ENCODE measurements at places on chromosomes 6 and 20.

DNA sequence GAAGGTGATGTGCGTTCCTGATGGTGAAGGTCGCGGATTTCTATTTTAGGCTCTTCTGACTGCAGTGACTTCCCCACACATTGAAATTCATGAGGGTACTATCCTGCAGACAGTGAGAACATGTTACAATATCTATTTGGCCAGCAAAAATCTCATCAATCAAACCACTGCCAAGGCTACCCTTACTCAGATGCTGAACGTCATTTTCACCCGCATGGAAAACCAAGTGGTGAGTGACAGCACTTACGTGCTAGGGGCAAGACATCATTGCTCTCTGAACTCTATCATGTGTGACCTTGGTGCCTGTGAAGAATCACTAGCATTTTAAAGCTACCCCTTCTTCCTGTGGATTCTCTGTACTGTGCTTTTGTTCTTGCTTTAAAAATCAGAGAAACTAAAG, 31.1 kb downstream of the ARFGEF2 start:
- no peak for DNase-seq

GRCh38 chr20:60812561-60812960, 439.5 kb upstream of the CDH4 start:
- DNase-seq = no peak

- DNase-seq = no peak
These were observed 28.9 kb upstream of the RALGAPA2 start for GRCh38 chr20:20741087-20742045.

DNA sequence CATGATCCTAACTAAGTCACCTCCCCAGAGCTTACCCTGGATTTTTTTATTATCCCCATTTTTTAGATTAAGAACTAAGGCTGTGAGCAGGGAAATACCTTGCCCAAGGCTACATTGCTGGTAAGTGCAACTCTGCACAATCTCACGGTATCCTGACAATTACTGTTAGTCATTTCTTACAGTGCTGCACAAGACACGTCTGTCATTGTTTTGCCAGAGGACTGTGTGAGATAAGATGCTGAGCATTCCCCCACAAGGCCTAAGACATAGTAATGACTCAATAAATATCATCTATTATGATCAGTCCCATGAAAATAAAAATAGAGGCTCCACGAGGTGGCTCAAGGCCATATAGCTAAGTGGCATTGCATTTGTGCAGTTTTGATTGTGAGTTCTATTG, 21.0 kb downstream of the PFDN4 start:
- no peak for DNase-seq

DNA sequence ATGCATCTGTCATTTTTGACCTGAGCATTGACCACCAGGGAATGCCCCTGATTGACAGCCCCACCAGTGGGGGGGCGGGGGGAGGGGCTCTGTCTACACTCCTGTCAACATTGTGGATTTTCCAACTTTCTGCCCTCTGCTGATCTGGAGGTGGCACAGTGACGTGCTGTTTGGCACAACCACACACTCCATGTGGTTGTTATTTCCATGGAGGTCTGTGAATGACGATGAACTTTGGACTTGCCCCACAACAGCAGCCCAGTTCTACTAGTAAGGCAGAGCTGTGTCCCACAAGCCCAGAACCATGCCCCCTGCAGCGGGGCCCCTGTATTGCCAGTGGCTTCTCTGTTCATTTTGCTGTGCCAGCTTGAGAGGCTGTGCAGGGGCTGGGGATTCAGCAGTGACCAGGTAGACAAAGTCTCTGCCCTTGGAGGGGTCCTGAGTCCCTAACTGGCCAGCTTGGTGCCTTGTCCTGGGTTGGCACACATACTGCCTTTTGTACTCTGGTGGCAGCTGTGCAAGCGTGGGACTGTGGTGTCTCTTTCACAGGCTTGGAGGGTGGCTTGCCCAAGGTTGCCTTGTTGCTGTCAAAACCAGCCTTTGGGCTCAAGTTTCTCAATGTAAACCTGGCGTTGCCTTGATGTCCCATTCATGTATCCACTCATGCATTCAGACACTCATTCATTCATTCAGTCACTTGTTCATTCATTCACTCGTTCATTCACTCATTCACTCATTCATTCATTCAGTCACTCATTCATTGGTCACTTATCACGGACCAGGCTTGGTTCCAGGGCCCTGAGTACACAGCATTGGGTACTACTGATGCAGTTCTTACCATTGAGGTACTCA, 108.5 kb downstream of the SYCP2 start:
- DNase-seq = no peak

- no peak for DNase-seq
These were observed 25.2 kb downstream of the LCA5 start for GRCh38 chr6:79512014-79512413.

- peak; percentile 5 for DNase-seq
These were observed 86.5 kb downstream of the LYRM4 start for GRCh38 chr6:5174244-5174643.

DNA sequence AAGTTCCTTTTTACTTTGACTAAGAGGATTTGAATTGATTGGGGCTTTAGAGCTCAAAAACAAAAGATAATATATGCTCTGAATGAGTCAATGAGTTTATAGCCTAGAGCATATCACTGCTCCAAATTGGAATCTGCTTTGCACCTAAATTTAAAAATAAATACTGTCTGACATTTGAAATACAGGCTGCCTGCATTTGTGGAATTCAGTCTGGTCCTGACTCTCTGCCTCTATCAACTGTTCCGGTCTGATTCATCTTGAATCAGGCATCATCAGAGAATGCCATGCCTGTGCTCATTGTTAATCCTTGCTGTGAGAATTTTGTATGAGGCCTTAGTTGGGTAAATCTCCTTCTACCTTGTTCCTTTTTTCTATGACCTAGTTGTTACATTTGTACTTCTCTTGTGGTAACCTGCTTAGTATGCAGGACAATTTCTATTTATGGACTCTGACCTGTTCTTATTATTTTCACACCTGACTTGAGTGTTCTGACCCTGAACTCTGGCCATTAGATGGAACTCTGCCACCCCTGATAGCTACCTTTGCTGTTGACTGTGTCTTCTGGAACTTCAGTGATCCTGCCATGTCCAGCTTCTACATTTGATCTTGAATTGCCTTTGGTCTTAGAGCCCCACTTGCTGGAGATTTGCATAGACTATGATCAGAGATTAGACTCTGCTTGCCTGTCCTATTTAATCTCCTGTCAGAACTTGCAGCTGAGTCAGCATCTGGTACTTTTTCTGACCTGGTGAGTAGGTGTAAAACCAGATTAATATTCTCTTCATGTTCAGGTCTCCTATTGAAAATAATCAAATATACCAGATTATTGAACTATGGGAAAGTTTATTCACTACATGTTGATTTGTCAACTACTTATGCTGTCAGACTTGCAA, 442.7 kb upstream of the HS3ST5 start:
- no peak for DNase-seq

GRCh38 chr20:32445539-32446273, 87.6 kb downstream of the ASXL1 start:
- DNase-seq = no peak

- no peak for DNase-seq
These were observed 65.0 kb upstream of the CD93 start for GRCh38 chr20:23151008-23151703.

- DNase-seq = no peak
These were observed 95.6 kb downstream of the JARID2 start for GRCh38 chr6:15341311-15342001.

GRCh38 chr6:30757261-30757904, 13.0 kb upstream of the IER3 start:
- DNase-seq = no peak

- DNase-seq = no peak
These were observed 56.0 kb downstream of the APCDD1L start for GRCh38 chr20:58459058-58459750.

- DNase-seq = no peak
These were observed 75.2 kb upstream of the IYD start for GRCh38 chr6:150293423-150294173.

DNA sequence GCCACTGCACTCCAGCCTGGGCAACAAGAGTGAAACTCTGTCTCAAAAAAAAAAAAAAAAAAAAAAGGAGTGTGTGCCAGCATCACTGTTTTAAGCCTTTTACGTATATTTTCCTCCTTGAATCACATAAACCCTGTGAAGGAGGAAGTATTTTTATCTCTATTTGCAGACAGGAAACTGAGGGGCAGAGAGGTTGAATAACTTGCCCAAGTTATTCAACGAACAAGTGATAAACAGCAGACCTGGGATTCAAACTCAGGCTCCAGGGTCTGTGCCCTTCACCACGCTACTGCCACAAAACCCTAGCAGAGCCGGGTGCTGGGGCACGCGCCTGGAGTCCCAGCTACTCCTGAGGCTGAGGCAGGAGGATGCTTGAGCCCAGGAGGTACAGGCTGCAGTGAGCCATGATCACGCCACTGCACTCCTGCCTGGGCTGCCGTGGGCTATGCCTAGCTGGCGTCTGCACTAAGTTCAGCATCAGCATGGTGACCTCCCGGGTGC, 9.4 kb upstream of the AVP start:
- DNase-seq = no peak

GRCh38 chr6:6746333-6746969, 157.9 kb downstream of the LY86 start:
- no peak for DNase-seq

DNA sequence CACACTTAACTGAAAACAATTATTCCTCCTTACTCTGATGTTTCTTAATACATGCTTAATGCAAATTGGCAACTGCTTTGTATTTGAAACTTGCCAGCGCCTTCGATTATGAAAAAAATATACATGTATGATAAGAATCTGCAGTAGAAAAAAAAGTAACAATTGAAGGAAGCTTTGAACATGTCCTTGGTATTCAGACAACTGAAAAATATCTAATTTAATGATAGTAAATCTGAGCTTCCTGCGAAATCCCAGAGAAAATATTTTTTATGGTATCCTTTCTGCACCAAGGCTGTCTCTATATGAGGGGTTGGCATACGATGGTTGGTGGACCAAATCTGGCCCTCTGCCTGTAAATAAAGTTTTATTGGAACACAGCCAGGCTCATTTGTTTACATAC, 186.2 kb downstream of the HDGFL1 start:
- DNase-seq = no peak

Measured in activated CD8-positive, alpha-beta memory T cell treated with anti-CD3 and anti-CD28 coated beads for 1 hour (primary cell).